ENCODE measurements at places on chromosomes 4 and X.
A peak's percentile ranks its signal among the peaks of the same experiment; 100 is the strongest.

GRCh38 chr4:60726779-60727178, 473.3 kb upstream of the ADGRL3 start:
- DNase-seq: no peak

- no peak for DNase-seq
These were observed 278.8 kb upstream of the NDST3 start for GRCh38 chr4:117755438-117755837.

DNA sequence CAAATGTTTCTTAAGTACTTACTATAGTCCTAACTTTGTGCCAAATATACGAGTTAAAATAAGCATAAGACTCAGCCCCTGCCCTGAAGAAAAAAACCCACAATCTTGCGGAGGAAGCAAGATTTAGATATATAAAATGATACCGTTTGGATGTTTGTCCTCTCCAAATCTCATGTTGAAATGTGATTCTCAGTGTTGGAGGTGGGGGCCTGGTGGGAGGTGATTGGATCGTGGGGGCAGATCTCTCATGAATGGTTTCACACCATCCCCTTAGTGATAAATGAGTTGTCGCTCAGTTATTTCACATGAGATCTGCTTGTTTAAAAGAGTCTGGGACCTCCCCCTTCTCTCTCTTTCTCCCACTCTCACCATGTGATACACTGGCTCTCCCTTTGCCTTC, 28.7 kb downstream of the EFHC2 start:
- no peak for DNase-seq

DNA sequence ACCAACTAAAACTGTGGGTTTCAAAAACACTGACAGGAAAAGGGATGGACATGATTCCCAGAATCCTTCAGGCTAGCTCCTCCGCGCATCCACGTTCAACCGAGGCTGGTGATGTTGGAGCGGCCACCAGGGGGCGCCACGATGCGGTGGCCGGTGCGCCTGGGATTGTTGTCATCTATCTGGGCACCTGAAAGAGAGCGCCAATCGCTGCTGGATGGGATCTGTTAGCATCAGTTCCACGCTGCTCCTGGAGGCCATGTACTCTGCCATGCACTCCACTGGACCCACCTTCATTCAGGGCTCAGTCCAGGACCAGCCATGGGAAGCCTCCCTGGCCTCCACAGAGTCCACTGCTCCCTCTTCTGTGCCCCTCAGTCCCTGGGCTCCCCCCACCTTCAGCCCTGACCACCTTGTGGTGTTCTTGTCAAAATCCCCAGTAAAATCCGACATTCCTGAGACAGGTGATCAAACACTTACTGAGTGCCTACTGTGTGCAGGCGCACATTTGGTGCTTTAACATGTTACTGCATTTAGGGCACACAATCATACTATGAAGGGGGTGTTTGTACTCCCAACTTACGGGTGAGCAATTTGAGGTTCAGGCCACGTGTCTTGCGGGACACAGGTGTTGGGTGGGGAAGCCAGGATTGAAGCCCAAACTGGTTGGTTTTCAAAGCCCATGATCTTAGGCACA, 71.1 kb downstream of the CRMP1 start:
- no peak for DNase-seq

GRCh38 chrX:124217304-124218251, 114.9 kb upstream of the TEX13D start:
- DNase-seq: peak; percentile 7

DNA sequence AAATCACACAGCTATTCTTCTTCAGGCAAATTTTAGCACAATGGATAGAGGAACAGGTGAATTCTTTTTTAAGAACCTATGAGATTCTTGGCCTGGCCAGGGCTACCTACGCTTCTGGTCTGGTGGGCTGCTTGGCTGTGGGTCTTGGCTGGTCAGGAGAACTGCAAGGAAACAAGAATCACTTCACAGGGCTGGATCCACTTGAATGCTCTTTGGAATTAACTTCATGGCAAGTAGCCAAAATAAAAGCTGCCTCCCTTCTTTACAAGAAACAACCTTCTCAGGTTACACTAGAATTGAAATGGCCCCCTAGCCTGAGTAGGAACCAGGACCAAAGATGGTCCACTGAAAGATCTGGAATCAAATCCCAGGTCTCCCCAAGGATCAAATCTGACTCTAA, 519.1 kb downstream of the IQCM start:
- DNase-seq: no peak

GRCh38 chr4:40182001-40182400, 14.8 kb upstream of the RHOH start:
- DNase-seq: no peak

GRCh38 chr4:6277139-6277802, 7.6 kb downstream of the WFS1 start:
- no peak for DNase-seq

- no peak for DNase-seq
These were observed 196.3 kb upstream of the ZCCHC13 start for GRCh38 chrX:74107666-74108065.

DNA sequence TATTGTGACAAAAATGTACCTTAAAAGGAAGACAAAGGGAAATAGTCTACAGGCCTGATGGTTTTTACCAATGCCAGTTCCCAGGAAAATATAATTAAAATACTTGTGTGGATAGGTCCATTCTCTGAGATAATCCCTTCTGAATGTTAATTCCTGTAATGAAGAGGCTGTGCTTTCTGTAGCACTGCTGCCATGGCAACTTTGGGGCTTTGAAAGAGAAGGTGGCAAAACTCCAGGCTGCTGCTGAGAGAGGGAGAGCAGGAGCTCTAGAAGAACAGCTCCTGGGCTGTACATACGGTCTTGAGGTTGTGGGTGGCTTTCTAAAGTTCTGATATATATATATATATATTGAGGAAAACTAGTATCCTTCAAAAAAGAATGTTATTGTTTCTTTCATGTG, 125.4 kb downstream of the PDLIM5 start:
- DNase-seq: no peak

DNA sequence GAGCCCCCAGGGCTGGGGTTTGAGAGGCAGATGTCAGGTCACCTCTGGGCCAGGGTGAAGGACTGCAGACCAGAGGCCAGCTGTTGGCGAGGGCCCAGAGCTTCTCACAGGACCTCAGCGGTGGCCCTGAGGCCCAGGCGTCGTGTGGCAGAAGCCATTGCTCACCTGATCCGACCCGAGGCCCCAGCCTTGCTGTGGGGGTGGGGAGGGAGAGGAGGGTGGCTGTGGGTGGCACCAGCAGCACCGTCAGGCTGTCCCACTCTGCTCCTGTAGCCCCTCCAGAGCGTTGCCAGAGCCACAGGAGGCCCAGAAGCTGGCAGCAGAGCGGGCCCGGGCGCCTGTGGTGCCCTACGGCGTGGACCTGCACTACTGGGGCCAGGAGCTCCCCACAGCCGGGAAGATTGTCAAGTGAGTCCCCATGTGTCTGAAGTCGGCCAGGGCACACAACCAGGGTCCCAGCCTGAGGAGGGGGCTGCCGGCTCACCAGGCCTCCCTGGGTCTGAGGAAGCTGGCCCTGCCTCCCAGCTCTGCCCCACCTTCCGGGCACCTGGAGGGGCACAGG, 28.8 kb downstream of the UVSSA start:
- no peak for DNase-seq

- no peak for DNase-seq
These were observed 141.4 kb upstream of the PAK3 start for GRCh38 chrX:110954428-110955100.

- no peak for DNase-seq
These were observed 12.0 kb upstream of the GPM6A start for GRCh38 chr4:175824076-175824475.

DNA sequence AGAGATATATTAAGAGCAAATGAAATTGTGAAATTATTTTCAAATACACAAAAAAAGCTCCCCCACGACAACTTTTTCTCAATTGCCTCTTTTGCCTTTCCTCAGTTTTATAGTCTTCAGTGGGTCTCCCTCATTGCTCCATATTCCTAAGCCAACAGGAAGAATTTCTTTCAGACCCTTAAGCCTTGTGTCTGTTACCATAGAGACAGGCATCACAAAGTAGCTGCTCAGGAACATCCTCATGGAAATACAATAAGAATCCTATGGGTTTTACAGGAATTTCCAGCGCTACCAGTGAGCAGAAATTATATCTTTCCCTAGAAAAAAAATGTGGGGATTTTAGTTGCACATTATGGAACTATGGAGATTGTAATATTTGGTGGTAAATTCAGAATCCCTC, 121.9 kb upstream of the DMD start:
- no peak for DNase-seq

DNA sequence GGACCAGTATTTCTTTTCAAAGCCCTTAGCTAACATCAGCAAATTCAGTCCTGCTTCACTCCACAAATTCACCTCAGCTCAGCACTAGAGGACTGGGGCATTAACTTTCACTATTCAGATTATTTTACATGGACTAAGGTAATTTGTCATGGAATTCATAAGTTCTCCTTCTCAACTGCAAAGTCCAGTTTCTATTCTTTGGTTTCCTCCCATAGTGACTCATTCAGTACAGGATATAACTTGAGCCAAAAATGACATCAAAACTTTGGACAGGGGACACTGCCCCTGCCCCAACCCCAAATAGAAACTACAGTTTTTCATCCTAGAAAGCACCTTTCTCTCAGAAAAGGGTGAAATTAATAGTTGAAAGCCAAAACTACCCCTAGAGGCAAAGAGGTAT, 52.7 kb downstream of the COX7B2 start:
- DNase-seq: no peak

DNA sequence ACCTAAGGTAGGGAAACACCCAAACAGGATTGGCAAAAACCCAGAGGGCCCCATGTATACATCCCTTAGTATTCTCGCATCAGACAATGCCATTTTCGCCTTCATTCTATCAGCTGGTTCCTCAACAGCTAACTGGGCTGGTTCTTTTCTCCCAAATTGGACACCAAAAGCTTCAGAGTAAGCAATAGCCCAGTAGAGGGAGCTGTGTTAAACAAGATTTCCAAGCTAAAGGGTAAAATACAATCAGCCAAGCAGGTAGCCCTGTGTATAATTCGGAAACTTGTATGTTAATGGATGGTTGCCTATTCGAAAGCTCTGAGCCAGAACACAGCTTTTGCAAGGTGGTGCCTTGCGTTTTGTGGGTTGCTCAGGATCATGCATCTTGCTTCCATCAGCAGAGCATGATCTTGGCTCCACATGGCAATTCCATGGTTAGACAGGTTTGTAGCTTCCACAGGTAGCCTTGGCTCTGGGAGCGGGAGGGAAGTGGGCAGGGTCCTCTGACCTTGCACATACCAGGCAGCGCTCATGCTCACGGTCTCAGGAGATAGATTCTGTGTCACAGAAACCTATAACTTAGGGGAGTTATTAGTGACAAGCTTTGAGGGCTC, 115.2 kb upstream of the LNX1 start:
- DNase-seq: peak; percentile 40

DNA sequence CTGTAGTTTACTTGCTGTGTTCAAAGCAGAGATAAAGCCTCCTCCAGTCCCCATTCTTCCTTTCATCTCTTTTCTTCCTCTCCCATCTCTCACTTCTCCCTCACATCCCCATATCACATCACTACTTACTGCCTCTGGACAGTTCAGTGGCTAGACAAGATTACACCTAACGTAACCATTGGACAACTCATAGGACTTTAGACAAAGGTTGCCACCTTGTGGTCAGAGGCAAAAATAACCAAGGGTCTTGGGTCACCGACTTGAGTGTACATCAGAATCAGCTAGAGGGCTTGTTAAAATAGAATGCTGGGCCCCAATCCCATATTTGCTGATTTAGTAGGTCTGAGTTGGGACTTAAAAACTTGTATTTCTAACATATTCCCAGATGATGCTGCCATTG, 109.3 kb upstream of the DGKK start:
- peak; percentile 41 for DNase-seq

GRCh38 chr4:53645108-53645507, 53.8 kb upstream of the LNX1 start:
- no peak for DNase-seq

- DNase-seq: peak; percentile 63
These were observed 25.2 kb upstream of the G3BP2 start for GRCh38 chr4:75698162-75698962.

- no peak for DNase-seq
These were observed 172.5 kb downstream of the HNRNPD start for GRCh38 chr4:82201303-82201702.

- no peak for DNase-seq
These were observed 121.7 kb downstream of the TLL1 start for GRCh38 chr4:165994701-165995100.

DNA sequence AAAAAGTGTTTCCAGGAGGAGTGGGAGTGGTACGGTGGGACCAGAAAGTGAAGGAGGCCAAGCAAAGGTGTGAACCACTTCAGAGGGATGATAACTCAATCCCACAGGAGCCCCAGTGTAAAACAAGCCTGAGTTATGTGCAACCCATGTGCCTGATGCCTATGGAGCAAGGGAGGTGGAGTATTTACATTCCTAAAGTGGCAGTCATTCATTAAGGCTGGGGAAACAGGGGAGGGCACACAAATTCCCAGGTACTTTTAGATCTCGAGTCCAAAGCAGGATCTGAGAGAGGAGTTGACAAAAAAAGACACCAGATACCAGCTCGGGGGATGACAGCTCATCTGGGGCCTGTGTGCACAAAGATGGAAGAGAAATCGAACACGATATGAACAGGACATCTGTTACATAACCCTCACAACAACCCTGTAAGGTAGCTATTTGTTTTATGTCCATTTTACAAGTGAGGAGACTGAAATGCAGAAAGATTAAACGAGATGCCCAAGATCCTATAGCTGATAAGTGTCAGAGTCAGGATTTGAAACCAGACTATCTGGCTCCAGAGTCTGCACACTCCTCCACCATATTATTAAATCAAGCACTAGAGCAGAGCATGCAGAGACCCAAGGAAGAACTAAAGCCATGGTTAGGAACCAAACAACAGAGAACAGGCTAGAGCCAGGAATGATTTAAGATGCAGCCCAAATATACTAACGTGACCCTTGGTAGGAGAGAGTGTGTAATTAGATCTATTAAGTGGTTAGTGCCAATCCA, 91.9 kb upstream of the MAPK10 start:
- no peak for DNase-seq

Data from GM10248 (cell line).